SK-N-SH (cell line): ENCODE measurements at places on chromosomes 1 and 21.

DNA sequence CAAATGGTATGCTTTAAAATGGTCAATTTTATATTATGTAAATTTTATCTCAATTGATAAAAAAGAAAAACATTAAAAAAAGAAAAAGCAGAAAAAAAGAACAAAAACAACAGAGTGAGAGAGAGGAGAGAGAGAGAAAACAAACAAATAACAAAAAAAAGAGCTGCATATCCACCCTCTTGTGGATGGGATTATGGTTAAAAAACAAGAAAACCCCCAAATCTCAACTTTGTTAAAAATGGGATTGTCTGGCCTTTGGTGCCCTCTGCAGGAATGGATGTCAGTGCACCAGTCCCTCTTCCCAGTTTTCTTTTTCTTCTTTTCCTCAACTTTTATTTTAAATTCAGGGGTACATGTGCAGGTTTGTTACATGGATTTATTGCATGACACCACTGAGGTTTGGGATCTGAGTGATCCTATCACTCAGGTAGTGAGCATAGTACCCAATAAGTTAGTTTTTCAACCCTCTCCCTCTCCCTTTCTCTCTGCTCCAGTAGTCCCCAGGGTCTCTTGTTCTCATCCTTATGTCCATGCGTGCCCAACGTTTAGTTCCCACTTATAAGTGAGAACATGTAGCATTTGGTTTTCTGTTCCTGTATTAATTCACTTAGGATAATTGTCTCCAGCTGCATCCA, 28.1 kb downstream of the RNF187 start:
- DNase-seq: peak; percentile 76

DNA sequence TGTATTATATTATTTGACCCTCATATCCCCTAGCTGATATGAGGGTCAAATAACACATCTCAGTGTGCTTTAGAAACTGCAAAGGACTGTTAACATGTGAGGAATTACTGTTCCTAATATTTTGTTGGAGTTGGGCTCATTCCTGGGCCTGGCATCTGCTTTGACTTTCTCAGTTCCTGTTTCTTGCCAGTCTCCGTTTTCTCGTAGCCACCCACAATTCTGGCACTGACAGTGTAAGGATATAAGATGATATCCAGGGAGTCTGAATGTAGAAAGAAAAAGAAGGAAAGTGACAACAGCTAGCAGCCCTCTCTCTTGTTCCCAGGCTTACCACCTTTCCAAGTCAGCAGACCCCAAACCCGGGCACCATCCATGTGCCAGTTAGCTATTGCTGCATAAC, 54.4 kb upstream of the SCMH1 start:
- DNase-seq: no peak

GRCh38 chr1:204267191-204267601, 53.4 kb upstream of the GOLT1A start:
- no peak for DNase-seq

DNA sequence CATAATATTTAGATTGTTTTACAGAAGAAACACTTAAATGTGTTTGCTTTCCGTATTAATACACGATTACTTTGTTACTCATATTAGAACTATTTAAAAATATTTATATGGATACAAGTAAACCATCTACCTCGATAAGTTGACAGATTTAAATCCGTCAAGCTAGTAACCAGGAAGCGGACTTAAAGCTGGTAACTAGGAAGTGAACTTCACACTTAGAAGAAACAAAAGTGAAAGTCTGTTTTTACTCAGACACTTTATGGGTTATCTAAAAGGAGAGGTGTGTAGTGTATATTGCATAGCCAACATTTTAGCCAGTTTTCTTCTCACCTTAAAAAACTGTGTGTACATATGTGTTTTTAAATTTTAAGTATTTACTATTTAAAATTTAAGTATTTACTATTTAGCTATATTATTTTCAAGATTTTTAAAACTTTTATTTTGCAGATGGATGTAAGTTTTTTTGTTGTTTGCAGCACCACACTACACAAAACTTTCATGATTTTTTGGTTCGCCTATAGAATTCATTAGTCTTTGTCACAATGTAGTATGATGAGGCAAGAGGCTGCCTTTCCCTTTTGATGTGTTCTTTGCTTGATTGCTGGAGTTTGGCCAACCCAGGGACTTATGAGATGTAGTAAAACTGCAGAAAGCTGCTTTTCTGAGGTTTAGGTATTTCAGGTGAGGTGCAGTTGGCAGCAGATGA, 2.7 kb downstream of the USP25 start:
- no peak for DNase-seq

DNA sequence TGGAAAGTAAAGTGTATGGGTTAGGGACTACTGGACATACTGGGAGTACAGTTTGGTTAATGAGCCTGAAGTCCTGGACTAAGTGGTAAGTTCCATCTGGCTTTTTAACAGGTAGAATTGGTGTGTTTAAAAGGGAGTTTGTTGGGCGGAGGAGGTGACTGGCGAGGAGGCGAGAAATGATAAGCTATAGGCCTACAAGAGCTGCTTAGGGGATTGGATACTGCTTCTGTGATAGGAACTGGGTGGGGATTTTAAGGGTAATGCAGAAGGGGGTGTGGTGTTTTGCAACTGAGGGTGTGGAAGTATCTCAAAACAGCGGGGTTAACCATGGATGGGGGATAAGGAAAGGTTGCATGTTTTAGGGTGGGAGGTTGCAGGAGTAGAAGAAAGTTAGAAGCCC, 3.5 kb downstream of the ERVH48-1 start:
- DNase-seq: no peak

DNA sequence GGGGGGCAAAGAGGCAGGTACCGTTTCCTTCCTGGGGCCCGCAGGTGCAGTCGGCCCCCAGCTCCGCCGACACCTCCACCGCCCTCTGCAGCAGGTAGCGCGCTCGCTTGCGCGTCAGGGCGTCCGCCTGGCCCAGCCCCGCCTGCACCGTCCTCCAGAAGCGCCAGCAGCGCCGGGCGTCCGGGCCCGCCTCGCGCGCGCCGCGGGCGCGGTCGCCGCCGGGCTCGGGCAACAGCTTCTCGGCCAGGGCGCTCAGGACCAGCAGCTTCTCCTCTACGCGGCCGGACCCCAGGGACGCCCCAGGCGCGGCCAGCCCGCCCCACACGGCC, 863 bp downstream of the TARBP1 start:
- DNase-seq: peak; percentile 82

DNA sequence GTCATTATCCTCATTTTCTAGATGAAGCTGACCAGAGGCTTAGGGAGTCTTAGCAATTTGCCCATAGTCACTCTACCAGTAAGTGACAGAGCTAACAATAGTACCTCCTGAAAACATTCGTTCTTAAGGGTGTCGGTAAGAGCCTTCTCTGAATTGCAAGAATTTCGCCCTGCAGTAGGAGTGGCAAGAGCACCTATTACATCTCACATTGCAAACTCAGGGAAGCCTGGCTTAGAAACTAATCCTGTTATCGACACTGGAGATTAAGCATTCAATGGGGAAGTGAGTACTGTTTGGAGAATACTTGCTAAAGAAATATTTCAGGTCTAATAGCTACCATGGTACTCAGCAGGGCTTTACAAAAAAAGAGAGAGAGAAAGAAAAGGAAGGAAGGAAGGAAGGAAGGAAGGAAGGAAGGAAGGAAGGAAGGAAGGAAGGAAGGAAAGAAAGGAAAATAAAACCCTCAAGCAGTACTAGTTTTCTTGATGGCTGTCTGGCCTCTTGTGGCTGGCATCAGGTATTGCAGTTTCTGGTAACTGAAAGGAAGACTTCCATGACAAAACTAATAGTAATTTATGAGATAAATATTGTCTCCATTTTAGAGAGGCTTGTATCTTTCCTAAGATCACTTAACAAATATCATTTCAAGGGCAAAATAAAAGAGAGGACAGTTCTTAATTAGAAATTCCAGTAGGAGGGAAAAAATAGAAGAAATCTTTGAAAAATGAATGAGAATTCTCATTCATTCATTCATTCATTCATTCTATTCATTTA, 10.4 kb downstream of the C1orf226 start:
- DNase-seq: peak; percentile 54

DNA sequence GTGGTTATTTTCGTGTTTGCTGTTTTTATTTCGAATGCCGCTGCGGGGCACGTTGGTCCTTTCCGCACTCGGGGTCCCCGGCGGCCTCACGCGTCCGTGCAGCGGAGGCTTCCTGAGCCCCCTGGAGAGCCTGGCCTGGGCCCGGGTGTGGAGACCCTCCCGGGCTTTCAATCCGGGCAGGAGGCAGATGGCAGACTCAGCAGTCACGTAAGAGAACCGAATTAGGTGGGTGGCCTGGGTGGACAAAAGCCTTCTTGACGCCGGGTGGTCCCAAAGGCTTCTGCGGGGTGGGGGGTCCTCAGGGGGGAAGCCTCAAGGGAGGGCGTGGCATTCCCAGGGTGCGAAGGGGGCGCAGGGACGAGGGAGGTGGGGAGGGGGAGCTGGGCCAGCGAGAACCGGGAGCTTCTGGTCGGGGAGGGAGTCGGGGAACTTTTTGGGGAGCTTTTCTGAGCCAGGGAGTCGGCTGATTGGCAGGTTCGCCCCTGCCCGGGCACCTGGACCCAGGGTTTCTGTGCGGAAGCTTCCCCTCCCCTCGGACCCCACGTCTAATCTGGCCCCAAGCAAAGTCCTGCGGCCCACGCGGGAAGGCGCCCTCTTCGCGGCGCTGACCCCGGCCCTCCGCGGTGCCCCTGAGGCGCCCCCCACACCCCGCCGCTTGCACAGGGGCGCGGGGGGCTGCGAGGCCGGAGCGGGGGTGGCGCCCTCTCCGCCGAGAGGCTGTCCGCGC, 1.3 kb upstream of the HES4 start:
- DNase-seq: peak; percentile 46

- no peak for DNase-seq
Measured at GRCh38 chr1:105260001-105260400, 1510.3 kb downstream of the AMY1C start.

DNA sequence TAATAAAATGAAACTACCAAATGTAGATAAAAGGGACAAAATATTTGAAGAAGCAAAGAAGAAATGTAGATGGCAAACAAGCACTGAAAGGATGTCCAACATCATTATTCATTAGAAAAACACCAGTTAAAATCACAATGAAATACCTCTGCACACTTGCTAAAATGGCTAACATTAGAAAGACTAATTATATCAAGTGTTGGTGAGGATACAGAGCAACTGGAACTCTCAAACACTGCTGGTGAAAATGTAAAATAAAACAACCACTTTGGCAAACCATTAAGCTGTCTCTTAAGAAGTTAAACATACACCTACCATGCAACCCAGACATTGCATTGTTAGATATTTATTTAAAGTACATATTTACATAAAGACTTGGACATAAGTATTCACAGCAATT, 138.6 kb upstream of the FGGY start:
- DNase-seq: no peak

DNA sequence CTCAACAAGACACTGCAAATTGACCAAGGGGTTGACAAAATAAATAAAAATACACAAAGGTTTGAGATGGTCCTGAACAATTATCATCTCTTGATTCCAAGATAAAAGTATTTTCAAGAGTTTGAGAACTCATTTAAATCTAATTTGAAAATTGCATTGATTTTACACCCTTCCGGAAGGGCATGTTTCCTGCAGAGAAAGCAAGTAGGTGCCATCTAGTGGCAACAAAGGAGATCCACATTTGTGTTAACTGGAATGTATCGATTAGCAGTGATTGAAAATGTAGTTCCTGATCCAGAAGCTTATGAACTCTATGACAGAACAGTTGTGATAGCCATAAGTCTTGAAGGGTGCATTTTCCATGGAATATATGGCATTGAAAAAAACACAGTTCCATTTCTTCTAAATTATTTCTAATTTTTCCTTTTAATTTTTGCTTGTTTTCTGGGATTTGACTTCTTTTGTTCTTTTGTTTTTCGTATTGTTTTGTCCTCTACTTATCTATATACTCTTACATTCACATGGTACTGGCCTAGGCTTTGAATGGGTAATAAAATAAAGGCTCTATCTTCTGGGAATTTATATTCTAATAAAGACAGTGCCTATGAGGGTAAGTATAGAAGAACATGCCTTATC, 143.7 kb downstream of the DNM3 start:
- peak; percentile 19 for DNase-seq

- DNase-seq: no peak
Measured at GRCh38 chr1:54959241-54959640, 21.2 kb upstream of the TMEM61 start.

GRCh38 chr1:51877434-51878307, 856 bp downstream of the NRDC start:
- no peak for DNase-seq

- no peak for DNase-seq
Measured at GRCh38 chr1:201639391-201639790, 100.5 kb downstream of the NAV1 start.

GRCh38 chr1:243261390-243261789, 5.5 kb downstream of the SDCCAG8 start:
- DNase-seq: no peak

DNA sequence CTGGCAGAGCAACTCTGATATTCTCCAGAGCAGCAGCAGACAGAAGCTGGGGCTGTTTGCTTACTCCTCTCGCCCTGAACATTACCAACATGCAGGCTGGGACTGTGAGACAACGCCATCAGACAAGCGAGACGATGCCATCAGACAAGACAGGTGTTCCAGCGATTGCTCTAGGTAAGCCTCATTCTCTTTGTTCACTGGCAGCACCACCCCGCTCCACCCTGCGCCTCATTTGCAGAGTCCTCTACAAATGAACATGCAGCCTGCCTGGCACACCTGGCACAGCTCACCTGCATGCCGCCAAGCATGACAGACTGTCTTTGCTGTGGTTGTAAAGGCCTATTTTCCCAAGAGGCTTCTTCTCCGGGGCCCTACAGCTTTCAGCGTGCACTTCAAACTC, 346.2 kb downstream of the SMYD3 start:
- DNase-seq: no peak

GRCh38 chr1:198042168-198042567, 114.6 kb upstream of the NEK7 start:
- DNase-seq: no peak

DNA sequence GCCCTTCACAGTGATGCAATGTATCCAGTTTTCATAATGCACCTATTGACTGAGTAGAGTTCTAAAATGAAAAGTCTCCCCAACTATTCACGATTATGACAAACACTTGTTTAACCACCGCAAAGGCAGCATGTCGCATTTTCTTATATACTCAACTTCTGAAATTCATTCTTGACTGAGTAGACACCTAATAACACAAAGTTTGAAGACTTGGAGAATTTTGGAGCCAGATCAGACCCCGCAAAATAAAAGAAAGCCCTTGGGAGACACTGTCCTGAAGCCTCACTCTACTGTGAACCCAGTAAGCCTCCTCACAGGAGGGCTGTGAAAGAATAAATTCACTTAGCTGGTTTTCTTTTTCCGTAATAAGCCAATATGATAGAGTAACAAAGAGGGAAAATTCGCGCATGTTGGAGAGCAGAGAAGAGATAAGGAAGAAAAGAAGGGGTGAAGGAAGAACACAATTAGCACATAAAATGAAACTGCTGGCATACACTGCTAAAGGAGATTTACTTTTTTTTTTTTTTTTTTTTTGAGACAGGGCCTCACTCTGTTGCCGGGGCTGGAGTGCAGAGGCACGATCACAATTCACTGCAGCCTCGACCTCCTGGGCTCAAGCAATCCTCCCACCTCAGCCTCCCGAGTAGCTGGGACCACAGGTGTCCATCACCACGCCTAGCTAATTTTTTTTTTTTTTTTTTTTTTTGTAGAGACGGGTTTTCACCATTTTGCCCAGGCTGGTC, 492 bp upstream of the COLGALT2 start:
- no peak for DNase-seq

GRCh38 chr1:220386494-220387195, 114.4 kb upstream of the RAB3GAP2 start:
- DNase-seq: no peak
